Prostate gland (tissue), 2 donors: ENCODE measurements at places on chromosomes 4 and X.
A peak's percentile ranks its signal among the peaks of the same experiment; 100 is the strongest.

DNA sequence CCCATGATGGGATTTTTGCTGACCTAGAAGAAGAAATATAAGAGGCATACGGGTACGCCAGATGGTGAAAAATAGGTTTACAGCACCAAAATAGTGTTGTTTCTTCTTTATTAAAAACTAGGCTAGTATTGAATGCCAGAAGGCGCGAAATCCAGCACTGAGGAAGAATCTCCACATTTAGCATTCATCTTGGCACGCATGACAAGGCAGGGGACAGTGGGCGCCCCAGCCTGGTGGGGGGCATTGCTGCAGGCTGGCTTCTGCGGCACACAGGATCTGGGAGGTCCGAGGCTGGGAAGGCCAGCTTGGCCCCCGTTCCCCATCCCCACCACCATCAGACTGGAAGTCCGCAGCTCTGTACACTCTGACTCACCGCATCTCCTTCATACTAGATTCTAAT lies 75.7 kb upstream of the DDX3X start:
- no peak for DNase-seq

DNA sequence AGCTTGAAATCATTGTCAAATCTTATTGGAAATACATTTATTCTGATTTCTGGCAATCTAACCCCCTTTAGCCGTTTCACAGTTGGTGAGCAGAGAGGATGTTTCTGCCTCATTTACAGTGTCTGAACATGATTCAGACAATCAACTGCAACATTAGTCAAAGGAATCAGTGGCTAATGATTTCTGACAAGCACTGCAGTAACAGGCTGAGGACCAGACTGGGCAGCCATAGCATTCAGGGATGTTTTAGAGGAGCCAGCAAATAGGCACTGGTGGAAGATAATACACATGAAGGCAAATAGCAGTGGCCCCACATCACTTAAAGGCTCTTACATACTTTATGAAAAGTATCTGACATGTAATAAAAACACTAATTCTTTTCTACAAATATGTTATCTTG lies 102.8 kb downstream of the TTC29 start:
- no peak for DNase-seq

GRCh38 chr4:118367872-118368271 lies 15.1 kb upstream of the PRSS12 start:
- no peak for DNase-seq

- no peak for DNase-seq
These were observed 10.5 kb downstream of the STAG2 start for GRCh38 chrX:123971982-123972381.

- no peak for DNase-seq
These were observed 161.5 kb downstream of the SOX3 start for GRCh38 chrX:140343226-140343868.

DNA sequence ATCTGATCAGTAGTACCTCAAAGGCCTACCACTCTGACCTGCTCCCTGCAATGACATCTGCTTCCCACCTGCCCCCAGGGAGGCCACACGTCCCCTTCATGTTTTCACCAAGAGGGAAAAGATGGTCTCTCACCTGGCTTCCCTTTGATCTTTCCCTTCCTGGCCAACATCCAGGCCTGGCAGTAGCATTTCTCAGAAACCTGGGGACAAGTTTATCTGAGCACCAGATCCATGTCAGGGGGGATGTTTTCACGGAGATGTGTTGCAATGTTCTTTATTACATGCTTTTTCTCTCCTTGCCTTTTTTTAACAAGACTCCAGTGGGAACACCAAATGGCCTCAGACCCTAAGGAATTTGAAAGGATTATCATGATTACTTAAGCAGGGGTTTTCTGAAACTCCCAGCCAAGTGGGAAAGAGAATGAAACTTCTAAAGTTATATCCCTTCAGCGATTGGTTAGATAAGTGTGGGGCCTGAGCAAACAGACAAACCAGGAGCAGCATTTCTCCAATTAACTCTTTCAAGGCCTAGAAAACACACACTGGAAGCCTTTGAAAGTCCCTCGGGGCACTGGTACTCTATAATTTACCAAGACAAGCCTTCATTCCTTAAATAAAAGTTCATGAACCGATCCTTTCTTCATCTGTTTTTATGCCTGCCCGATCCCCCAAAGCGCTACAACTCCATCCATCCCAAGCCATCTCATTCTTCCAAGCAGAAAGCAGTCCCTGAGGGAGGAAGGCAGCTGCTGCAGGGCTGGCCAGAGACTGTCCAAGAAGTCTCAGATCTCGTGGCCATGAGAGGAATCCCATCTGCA lies 94.1 kb downstream of the BCOR start:
- DNase-seq: no peak

DNA sequence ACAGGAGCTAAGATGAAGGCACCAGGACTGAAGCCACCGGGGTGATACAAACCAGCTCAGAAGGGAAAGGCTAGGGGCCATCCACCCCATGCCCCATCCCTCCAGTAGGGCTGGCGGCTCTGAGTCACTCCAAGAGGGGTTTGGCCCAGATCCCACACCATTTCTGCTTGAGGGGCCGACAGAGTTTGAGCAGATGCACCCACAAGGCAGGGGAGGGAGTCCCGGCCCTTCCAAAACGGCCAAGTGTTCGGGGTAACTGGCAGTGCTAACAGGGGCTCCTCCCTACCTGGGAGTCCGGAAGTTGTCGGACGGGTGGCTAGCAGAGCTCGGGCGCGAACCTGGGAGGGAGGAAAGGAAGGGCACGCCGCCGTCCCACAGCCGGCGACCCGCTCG lies 412 bp downstream of the SLC10A3 start:
- DNase-seq: no peak

GRCh38 chr4:138090150-138090917 lies 151.8 kb downstream of the SLC7A11 start:
- DNase-seq: peak; percentile 72

- no peak for DNase-seq
These were observed 185.3 kb upstream of the SPOCK3 start for GRCh38 chr4:167419468-167420140.
